Stimulated activated CD8-positive, alpha-beta memory T cell treated with anti-CD3 and anti-CD28 coated beads, Interleukin-7, amount 100 ng/mL, for 1 hour (primary cell): ENCODE measurements at places on chromosomes 11 and 22.

GRCh38 chr22:40975366-40975765 lies 24.2 kb downstream of the RBX1 start:
- DNase-seq = no peak

DNA sequence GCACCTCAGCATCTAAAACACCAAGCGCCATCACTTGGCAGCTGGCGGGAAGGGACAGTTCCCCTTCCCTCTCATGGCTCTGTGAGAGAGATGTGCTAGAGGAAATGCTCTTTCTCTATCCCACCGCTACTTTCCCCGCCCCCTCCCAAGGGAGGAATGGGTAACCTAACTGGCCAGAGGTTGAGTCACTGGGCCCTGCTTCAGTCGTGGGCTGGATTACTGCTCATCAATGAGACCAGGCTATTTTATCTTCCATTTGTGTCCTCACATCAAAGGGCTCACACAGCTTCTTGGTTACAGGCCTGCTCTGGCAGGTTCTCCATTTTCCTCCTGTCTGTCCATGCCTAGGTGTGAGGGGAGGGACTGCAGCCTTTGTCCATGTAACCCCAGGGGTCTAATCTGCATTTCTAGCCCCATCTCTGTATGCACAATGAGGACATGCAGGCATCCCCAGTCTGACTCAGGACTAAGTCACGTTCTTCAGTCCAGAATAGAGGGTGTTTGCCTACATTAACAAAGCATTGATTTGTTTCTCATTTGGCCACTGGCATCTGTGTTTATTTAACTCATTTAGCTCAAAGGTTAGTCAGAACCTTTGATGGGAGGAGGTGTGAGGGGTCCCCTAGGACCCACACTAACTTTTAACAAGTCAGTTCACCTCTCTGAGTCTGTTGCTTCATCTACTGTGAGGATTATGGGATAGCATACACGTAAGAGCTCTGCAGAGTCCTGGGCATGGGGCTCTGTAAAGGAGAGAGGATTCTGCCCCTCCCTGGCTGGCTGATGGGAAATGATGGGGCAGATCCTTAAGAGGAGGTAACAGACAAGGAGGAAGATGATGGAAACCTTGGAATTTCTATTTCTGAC lies 99.1 kb downstream of the XRRA1 start:
- DNase-seq = no peak

DNA sequence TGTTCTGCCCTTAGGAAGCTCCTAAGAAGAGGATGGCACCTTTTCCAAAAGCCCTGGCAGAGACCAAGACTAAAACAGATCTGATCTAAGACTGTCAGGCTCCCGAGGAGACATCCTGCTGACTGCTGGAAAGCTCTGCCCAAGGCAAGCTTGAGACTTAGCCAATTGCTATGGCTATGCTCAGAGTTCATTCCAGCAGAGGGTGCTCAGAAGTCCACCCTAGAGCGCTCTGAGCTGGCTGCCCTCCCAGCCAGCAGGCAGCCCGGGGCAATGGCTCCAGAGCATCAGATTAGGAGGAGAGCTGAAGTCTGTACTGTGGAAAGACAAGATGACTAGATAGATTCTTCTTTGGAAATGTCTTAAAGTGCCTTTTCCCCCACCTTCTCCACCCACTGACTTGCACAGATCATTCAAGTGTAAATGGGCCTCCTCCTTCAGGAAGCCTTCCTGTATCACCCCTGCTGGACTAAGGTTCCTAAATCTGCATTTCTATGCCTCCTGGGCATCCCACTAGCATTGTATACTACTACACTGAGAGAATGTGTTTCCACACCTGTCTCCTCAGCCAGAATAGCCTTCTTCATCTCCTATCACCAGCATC lies 23.4 kb downstream of the LRRC55 start:
- no peak for DNase-seq

GRCh38 chr11:36088266-36088972 lies 144.6 kb downstream of the LDLRAD3 start:
- no peak for DNase-seq

DNA sequence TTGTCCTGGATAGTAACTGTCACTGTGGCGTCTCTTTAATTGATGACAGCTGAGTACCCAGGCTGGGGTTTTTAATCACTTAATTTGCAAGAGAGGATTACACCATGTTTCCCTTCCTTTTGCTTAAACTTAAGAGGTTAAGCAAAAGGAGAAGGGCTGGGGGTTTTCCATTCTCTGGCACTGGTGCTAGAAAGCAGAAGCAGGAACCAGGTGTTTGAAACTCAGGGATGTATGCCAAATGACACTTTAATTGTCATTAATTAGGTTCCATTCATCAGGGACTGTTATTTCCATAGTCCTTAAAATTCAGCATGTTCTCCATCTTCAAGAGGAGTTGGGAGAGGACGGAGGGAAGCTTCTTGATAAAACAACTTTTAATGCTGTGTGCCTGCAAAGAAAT lies 746.2 kb downstream of the NELL1 start:
- DNase-seq = no peak

GRCh38 chr11:71076525-71077304 lies 175.7 kb downstream of the SHANK2 start:
- no peak for DNase-seq

- no peak for DNase-seq
Observed at GRCh38 chr11:75440960-75441803, 8.2 kb upstream of the KLHL35 start.

DNA sequence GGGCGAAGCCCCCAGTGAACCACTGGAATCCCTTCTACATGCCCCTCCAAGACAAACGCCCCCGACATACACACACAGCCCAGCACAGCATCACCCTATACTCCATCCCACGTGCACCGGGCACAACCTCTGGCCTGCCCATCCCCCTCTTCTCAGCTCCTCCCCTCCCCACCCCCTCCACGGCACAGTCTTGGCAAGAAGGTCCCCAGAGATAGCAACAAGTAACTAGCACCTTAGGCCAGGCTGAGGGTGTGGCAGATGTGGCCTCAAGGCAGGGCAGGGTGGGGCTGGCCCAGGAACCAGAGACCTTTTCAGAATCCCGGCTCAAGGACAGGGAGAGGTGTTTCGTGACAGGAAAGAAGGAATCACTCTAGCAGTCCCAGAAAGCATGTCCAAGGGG lies 54.3 kb downstream of the CYTH4 start:
- no peak for DNase-seq

GRCh38 chr11:17590463-17590862 lies 43.4 kb downstream of the OTOG start:
- DNase-seq = no peak

DNA sequence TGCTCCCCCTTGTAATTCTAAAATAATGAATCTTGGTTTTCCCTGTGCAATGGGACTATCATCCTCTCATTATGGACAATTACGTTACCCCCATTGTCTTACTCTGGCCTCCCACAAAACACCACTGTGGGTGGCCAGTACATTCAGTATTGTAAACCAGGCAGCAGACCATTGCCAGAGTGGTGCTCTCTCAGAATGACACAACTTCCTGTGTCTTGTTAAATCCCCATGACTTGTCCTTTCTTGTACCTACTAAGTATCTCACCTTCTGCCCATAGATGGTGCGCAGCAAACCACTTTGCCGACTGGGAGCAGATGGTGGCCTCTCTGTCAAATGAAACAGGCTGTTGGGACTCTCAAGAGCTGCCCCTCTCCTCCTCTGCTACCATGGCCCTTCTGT lies 287.1 kb upstream of the RAG2 start:
- no peak for DNase-seq

DNA sequence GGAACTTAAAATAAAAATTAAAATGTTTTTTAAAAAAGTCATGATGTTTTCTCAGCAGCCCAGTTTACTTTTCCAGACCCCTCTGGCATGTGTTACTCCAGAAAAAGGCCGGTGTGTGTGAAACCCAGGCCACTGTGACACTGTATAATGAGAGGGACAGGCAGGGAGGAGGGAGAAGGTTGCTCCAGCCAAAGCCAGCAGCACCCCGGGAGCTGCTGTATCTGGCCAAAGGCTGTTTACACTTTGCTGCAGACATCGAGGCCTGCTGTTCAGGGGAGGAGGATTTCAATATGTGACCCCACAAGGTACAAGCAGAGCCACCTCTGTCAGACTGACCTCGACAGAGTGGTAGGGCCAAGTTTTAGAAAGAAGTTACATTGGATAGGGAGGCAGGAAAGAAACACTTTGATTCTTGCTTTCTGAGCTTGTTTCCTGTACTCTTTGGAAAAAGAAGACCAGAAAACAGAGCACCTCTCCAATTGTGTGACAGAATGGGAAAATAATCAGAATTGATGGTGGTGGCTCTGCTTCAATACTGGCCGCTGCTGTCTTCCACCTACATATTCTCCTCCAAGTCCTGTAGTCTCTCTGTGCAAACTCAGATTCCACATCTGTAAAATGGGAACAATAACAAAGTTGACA lies 41.0 kb upstream of the CD44 start:
- DNase-seq = no peak
